Natural killer cell (primary cell): ENCODE measurements at places on chromosomes 6 and 20. TPM values are rescaled to one million over a fixed set of nuclear protein-coding genes. Genes with fewer than 3 reads are reported as not detected.

DNA sequence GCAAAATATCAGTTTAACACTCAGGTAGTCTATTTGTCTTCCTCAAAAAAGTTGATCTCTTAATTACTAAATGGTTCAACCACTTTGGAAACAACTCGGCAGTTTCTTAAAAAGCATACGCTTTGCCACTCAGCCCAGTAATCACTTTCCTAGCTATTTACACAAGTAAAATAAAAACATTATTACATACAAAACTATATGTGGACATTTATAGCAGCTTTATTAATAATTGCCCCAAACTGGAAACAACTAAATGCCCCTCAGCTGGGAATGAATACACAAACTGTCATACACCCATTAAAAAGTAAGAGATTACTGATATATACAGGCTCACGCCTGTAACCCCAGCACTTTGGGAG lies 7.4 kb downstream of the EEF1A1 start:
- DNase-seq: no peak

- no peak for DNase-seq
These were observed 424.5 kb downstream of the HTR1B start for GRCh38 chr6:77038807-77039206.

- DNase-seq: no peak
These were observed 579.9 kb downstream of the MMUT start for GRCh38 chr6:48883116-48883515.

GRCh38 chr6:170292407-170293158 lies 1.7 kb upstream of the DLL1 start:
- DNase-seq: no peak

GRCh38 chr6:93562582-93562981 lies 143.2 kb upstream of the EPHA7 start:
- DNase-seq: no peak

The GHRH gene
- total RNA-seq: not detected

The POPDC3 gene
- not detected for total RNA-seq

The C6orf58 gene
- total RNA-seq: not detected

The HS3ST5 gene
- total RNA-seq: not detected
